ENCODE measurements at places on chromosomes 7 and 10. TPM values are rescaled to one million over a fixed set of nuclear protein-coding genes. Genes with fewer than 3 reads are reported as not detected.

- H3K36me3 ChIP-seq, result peaks cover 70% of the 10 kb centered on the region
- no peaks in the 10 kb centered on the region for H3K27me3 ChIP-seq
- H3K4me1 ChIP-seq, result no peaks in the 10 kb centered on the region
- H3K4me3 ChIP-seq, result no peak overlapping the region
Measured at GRCh38 chr10:3149918-3150317, 22.7 kb downstream of the PITRM1 start.

DNA sequence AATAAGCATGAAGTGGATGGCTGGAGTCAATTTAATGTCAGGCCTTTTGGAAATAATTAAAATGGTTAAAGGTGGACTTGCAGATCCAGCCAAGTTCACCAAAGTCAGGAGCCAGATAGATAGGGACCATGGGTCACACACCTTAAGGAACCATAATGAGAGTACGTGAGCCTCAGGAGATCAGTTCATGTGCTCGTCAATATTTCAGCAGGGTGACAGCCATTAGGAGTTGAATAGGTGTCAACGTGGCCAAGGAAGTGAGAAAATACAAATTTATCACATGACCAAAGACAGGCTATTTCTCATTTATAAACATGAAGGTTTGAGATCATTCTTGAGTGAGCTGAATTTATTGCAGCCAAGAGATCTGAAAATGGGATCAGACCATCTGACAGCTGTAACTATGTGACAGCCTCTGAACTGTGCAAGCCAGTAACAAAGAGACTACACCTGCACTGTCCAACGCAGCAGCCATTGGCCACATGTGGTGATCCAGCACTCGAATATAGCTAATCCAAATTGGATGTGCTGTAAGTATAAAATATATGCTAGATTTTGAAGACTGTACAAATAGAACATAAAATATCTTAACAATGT, 249.7 kb upstream of the PTN start:
- H3K4me3 ChIP-seq, result no peak overlapping the region
- H3K27me3 ChIP-seq, result no peaks in the 10 kb centered on the region
- H3K27ac ChIP-seq, result no peak overlapping the region

Gene TMEM225B
- total RNA-seq, result 0.81 TPM

DNA sequence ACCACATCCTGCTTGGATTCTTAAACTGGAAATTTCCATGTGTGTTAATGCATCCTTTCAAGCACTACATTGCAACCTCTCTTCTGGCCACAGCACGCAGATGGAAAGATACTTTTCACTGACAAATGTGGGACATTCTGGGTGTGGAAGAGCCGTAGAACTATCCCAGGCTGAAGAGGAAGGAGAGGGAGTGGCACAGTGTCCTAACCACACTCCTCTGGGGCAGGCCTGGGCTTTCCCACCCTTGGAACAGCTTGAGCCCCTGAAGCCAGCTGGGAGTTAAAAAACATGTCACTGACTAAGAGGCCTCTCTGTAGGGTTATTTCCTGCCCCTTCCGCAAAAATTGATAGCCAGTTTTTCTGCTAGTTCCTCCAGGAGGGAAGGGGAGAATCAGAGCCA, 34.0 kb upstream of the DNMBP start:
- no peak overlapping the region for H3K27ac ChIP-seq
- H3K4me3 ChIP-seq, result no peak overlapping the region
- no peaks in the 10 kb centered on the region for H3K4me1 ChIP-seq
- no peaks in the 10 kb centered on the region for H3K27me3 ChIP-seq
- no peaks in the 10 kb centered on the region for H3K36me3 ChIP-seq

Gene ZNF736
- 3.8 TPM for total RNA-seq

Measured in cardiac muscle cell (in vitro differentiated cells and primary cell).